ENCODE measurements at places on chromosomes 2 and 18.

- DNase-seq: no peak
Observed at GRCh38 chr2:147711031-147711430, 133.8 kb upstream of the ACVR2A start.

DNA sequence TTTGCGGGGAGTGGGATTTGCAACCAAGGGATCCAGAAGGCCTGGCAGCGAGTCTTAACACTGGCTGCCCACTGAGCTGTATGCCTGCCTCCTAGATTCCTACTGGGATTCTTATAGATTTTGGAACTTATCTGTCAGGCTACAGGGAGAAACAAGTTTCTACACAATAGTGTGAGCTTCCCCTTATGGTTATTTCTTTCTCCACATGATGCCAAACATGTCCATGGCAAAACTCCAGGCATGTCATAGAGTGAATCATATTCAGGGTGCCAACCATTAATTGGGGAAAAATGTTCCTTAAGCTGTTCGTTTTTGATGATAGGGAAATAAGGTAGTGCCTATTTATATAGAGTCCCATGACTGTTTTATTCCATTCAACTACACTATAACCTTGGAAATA, 1185.2 kb upstream of the CELF4 start:
- no peak for DNase-seq

DNA sequence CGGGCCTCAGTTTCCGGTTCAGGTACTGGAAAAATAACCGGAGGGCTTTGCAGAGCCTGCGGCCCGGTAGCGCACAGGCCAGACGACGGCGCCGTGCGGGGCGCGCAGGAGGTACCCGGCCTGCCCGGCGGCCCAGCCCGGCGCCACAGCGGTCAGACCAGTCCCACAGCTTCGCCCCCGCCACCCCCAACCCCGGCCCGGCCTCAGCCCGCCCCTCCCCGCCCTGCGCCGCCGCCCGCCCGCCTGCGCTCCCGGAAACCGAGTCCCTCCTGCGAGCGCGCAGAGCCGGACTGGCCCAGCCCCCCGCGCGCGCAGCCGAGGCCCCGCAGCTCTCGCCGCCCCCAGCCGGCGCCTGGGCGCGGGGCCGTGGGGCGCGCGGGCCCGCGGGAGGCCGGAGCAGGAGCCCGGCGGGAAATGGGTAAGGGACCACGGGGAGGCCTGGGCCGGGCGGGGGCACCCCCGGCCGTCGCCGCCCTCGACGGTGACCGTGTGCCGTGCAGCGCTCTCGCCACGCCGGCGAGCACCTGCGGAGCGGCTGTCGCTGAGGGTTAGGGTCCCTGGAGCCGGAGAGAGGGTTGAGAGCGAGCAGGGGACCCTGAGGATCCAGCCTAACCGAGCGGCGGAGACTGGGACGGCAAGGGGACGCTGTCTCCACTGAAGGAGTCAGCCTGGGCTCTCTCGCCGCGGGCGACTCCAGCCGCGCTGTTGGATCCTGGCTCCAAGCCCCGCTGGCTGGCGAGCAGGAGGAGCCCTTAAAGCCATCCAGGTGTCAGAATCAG, 16.5 kb upstream of the PSD4 start:
- no peak for DNase-seq

GRCh38 chr18:12296457-12296856, 11.6 kb upstream of the TUBB6 start:
- DNase-seq: no peak

DNA sequence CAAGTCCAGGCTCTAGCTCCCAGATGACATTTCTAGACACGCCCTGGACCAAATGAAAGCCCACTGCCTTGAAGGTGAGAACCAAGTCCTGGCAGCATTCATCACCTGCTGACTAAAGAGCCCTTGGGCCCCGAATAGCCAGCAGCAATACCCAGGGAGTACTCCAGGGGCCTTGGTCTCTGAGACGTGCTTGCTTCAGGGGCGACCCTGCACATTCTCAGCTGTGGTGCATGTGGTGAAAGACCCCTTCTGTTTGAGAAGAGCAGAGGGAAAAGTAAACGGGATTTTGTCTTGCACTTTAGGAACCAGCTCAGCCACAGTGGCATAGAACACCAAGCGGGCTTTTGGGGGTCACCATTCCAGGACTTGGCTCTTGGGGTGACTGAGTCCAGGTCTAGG, 260.5 kb upstream of the MYT1L start:
- no peak for DNase-seq

GRCh38 chr2:147525819-147526489, 318.9 kb upstream of the ACVR2A start:
- DNase-seq: no peak

GRCh38 chr2:11865805-11866204, 119.4 kb downstream of the LPIN1 start:
- DNase-seq: no peak

- peak; percentile 51 for DNase-seq
Observed at GRCh38 chr2:217905395-217905794, 97.4 kb downstream of the TNS1 start.

- no peak for DNase-seq
Observed at GRCh38 chr2:208819190-208819589, 412.6 kb downstream of the PTH2R start.

DNA sequence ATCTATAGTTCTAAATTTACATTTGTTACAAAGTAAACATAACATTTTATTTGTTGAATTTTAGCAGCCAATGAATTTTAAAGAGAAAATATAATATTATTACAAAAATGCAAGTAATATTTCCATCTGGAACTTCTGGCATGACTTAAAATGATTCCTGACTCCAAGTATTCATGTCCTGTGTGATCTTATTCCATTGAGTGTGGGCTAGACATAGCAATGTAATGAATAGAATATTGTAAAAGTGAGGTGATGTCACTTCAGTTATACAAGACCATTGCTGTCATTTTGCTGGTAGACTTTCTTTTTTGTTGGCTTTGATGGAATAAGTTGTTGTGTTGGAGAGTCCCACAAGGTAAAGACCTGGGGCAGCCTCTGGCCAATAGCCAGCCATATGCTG, 912.2 kb upstream of the PIK3C3 start:
- no peak for DNase-seq

DNA sequence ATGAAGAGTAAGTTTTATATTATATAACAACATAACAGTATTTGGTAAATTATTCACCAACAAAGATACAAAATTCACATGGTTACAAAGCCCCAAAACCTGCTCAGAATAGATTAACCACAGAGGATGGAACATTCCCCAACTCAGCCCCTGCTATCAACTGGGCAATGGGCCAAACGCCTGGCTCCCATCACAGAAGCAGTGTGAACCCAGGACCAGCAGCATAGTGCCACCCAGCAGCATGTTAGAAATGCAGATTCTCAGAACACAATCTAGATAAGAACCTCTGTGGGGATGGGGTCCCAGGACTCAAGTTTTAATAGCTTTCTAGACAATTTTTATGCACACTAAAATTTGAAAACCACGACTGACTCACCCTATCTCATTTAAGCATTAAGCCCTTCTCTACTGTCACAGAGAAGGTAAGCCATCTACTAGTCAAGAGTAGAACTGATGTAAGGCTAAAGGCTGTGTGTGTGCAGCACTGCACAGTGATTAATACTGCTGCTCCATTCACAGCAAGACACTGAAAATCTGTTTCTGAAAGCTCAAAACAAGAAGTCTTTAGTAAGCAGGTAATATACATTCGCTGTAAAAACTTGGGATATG, 15.2 kb downstream of the AFG3L2 start:
- DNase-seq: no peak

DNA sequence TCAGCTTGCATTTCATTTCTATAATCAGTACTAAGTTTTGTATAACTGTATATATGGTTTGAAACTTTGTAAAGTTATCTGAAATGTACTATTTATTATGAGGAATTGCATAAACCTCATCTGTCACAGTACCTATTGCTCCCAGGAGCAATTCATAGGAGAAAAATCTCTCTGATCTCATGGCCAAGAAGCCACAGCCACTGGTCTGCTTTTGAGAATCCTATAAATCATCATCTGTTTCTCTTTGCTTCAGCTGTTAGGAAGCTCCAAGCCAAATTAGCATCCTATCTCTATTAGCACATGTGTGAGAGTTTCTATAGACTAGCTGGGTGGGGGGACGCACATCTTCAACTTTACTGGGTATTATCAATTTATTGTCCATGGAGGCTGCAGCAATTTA, 210.3 kb downstream of the CYP26B1 start:
- no peak for DNase-seq

GRCh38 chr2:240430595-240430994, 4.9 kb upstream of the GPC1 start:
- no peak for DNase-seq

GRCh38 chr2:50957896-50958295, 74.0 kb downstream of the NRXN1 start:
- no peak for DNase-seq

DNA sequence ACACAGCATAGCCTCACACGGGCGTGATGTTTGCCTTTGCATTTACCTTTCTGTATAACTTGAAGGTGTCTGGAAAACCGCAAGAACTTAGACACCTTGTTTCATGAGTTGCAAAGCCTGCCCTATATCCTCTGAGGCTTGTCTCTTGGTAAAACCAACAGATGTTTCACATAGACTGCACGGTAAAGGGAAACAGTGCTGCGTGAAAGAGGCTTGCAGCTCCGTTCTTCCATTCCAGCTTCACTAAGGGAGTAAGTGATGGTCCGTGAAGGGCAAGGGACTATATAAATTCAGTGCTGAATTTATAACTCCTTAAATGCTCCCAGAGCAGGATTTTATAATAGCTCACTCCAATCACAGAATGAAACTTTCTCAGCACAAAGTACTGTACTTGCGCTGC, 360.5 kb downstream of the SOX11 start:
- DNase-seq: no peak

- peak; percentile 72 for DNase-seq
Observed at GRCh38 chr2:38740851-38741731, 10.1 kb downstream of the SRSF7 start.

GRCh38 chr2:75589391-75590105, 28.8 kb upstream of the EVA1A start:
- DNase-seq: no peak

GRCh38 chr2:143732871-143733270, 603.7 kb downstream of the ARHGAP15 start:
- DNase-seq: no peak

DNA sequence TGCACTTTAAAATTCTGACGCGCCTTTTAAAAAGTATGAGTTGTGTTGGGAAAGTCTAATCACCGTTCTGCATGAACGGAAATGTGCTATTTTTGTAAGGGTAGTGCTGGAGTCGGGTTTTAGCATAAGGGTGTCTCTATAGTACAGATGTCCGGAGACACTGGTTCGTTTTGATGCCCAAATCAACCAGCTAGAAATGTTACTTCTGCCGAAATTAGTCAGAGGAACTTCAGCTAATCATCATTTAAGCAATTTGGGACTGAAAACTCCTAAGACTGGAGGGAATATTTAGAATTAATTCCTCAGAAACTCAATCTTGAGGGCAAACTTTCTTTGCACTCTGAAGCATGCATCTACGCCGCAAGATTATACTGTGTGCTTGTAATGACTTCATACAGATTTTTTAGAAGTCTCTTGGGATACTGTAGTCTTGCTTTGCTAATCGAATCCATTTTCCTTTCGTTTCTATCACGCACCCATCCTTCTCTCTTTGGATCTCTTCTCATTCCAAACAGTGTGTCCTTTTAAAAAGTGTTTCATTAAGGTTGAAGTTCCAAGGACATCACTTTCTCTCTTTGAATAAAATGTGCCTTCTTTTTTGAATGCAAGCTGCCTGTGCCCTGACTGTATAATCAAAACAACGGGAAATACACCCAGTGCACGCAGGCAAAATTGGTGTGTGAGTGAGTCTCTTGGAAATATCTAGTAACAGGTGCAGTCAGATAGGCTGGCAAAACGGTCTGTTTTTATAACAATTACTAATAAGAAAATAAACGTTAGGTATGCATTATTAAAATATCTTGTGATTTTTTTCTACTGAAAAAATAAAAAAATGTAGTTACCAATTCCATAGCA, 270.9 kb upstream of the TCF4 start:
- no peak for DNase-seq

DNA sequence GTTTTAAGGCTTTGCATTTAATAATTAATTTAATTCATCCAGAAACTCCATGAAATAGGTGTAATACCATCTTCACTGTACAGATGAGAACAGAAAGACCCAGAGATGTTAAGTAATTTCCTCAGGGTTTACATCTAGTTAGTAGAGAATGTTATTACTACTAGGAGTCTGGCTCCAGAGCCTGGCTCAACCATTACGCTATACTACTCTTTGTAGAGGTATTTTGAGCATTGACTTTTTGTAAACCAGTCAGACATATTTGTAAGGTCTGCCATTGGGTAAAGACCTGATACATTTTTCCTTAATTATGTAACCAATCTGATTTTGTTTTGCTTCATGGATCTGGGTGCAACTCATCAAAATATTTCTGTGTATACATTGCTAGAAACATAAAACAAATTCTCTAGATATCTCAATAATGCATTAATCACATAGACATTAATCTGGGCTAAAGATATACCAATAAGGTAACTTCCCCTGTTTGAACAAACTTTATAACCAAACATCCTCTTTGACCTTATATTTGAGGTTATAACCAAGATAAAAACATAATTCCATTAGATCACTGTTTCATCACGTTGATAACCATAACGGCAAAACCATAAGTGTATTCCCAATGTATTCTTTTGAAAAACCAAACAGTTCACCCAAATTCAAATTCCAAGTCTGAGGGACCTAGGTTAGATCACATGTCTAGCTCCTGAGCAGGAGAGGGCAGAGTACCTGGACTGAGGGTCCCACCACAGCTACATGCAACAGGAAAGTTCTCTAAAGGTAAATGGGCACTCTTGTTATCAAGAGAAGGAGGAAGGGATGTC, 135.0 kb downstream of the IKZF2 start:
- no peak for DNase-seq
